ENCODE measurements at places on chromosomes 1 and 21.

DNA sequence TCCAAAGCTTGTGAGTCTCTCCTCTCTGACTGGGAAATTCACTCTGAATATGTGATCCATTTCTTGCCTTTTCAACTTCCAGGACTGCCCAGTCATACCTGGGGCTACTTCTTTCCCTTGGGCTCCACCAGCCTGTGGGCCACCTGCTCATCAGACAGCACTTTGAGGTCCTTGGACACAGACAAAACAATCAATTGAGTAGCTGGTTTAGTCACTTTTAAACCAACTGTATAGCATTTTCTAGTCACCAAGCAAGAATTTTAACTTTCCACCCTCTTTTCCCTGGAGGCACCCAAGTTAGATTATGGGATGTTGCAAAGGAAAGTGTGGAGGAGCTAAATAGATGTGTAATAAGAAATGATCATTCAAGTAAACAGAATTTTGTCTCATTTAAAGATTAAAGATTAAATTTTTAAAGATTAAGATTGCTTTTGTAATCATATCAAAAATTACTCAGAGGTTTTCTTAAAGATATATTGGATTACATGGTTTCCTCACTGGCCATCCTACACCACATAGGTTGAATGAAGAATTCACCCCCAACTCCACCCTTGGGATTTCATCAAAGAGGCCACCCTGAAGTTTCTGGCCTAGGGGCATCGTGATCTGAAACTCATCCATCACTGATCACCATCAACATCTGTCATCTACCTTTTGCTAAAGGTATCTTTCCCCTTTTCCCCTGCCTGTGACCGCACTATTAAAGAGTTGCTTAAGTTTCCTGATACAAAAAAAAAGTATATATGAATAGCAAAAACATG, 219.2 kb upstream of the NR5A2 start:
- DNase-seq: no peak

DNA sequence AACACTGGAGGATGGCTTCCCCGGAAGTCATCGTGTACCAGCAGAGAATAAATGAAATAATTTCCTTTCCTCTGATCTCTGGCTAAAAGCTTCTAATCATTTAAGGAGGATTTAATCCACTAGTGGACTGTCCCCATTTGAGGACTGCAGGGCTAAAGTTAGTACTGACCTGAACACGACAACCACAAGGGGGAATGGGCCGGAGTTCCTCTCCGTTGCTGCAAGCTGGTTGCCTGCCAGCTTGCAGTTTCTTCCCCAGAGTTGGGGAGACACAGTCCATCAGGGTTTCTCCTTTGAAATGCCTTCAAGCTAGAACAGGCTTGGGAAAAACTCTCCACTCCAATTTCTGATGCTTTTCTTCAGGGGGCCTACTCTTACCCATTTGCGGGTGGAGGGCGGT, 35.5 kb upstream of the NPL start:
- DNase-seq: no peak

- DNase-seq: no peak
Observed at GRCh38 chr1:66342707-66343106, 191.2 kb upstream of the SGIP1 start.

- no peak for DNase-seq
Observed at GRCh38 chr1:156959925-156960324, 39.5 kb downstream of the LRRC71 start.

DNA sequence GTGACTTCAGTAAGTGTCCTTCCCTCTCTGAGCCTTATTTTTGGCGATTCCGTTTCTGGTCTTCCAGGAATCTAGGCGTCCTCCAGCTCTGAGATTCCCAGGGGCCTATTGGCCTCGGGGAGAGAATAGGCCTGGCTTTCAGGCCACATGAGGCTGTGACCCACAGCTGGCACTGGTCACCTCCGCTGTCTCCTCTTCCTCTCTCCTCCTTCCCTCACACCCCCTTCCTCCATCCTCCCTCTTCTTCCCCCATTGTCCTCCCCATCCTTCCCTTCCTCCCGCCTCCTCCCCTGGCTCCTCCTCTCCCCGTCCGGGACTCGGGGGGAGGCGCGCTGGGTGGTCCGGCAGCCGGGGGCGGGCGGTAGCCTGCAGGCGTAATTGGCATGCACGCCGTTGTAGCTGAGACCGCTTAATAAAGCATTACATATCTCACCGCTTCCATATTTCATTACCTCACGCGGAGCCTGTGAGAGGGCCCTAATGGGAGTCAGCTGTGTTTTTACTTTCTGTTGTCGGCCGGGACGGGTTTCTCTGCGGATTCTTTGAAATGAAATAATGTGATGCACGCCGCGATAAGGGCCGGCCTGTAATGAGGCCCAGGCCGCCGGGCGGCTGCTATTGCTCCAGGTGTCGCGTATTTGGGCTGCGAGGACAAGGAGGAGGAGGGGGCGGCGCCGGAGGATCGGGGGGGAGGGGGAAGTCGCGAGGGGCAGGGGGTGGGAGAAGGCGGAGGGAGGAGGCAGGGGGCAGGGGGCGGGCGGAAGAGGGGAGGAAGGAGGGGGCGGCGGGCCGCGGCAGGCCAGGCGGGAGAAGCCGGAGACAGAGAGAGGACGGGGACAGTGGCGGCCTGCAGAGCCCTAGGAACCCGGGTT, 95.3 kb downstream of the FOXD2 start:
- DNase-seq: no peak

- DNase-seq: no peak
Observed at GRCh38 chr1:206127336-206127735, 10.1 kb upstream of the AVPR1B start.

DNA sequence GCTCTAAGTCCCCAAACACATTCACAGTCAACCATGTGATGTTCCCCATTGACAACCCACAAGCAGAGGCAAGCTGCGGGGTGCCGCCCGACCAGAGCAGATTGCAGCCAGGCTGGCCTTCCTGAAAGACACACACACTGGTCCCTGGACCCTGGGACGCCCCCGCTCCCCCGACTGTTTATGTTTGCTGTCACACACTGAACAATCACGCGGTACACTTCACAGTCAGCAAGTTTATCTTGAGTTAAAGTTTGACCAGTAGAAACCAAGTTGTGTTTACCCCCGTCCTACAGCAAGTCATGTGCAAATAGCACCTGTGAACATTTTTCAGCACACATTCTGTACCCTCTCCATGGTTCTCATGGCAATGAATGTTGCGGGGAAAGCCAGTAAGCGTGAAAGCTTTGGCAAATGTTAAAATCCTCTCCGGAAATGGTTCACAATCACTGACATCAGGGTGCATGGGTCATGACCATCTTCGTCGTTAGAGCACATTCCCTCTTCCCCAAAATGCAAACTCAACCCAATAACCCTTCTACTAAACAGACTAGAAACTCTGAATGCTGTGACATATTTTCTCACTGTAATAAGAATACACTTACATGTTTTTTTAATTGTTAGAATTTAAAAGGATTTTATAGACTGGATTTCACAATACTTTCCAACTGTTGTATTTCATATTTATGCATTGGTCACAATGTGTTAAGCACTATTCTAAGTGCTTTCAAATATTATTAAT, 33.3 kb upstream of the IRF2BP2 start:
- DNase-seq: no peak

DNA sequence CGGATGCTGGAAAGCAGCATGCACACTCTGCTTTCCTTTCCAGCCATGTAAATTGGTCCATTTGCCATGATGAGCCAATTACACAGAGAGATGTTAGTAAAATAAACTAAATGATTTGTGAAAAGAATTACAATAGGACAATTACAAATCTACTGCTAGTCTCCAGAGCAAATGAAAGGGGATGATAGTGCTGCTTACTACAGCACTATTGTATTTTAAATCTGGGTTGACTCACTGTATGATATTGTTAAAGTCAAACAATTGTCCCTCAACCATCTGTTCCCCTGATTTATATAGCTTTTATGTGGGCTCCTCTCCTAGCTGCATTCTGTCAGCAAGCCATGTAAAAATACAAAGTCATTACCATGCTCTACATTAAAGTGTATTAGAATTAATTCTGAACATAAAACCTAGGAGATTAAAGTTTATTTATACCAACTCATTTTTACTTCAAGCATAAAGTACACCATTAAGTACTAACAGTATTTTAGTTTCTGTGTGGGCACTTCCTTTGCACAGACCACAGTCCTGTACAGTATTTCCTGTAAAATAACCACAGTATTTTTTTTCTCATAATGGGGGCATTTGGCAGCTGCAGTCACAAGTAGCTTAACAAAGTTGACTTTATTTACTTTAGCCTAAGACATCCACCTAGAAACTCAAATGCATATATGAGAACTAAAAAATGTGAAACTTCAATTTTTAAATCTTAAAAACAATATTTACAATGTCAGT, 135.8 kb downstream of the VAV3 start:
- DNase-seq: peak; percentile 59

DNA sequence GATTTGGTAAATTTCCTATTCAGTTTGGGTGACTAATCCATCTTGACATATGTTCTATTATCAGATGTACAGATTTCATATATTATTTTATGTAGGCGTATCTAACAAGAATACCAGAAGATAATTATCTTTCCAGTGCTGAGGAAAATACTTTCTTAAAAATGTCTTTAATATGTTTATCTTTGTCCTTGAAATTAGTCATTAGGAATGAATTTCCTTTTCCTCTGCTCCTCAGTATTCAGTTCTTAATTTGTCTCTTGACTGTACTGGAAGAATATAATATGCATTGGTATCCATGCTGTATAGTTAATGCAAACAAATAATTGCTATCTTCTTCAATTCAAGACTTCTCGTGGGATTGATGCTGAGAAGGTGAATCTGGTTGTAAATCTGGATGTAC, 6.6 kb downstream of the DDX20 start:
- DNase-seq: no peak

DNA sequence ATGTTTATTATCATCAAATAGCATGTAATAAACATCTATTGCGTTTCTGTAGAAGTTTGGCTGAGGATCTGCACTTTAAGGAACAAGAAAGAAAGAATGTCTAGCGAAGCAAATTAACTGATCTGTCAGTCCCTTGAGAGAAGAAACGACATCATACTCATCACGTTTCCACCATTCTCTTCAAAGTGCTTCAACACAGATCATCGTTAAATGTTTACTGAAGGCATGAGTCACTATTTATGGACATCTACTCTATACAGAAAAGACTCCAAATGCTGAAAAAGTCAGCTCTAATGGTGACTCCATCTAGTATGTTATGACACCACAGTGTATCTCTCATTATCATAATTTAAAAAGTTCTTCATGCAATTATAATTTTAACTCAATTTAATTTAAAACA, 369.1 kb downstream of the RGS7 start:
- no peak for DNase-seq

DNA sequence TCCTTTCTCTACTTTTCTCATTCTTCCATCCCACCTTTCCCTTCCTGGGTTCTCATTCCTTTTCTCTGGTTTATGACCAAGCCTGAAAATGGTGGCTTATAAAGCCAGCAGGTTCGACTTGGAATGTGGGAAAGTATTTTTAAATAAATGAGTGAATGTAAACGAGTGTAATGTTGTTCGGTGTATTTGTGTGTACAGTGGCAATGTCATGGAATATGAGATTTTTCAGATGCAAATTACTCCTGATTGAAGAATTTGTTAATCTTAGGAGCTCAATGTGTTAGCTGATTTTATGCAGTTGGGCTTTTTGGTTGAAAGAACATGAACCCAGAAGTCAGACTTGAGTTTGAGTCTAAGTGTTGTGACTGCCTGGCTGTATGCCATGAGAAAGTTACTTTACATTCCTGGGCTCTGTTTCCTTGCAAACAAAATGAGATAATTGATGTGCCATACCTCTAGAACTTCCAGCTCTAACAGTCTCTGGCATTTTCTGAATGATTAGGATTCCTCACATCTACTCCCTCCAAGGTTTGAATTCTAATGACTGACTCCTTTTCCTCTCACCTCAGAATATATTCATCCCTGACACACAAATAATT, 6.6 kb downstream of the SGIP1 start:
- no peak for DNase-seq

DNA sequence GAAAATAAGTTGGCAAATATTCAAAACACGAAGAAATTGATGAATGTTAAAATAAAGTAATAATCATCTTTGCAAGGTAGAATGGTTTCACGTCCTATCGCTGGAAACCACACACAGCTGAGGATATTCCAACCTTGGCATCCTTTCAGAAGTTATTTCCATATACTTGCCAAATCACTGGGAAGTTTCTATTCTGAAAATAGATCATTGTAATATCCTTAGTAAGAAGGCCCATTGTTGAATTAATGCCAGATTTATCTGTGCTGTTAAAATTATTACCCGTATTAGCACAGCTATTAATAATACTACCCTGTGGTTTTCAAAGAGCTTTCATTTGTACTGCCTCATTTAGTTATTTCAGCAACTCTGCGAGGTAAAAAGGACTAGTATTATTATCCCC, 81.1 kb downstream of the OLFM3 start:
- DNase-seq: no peak

DNA sequence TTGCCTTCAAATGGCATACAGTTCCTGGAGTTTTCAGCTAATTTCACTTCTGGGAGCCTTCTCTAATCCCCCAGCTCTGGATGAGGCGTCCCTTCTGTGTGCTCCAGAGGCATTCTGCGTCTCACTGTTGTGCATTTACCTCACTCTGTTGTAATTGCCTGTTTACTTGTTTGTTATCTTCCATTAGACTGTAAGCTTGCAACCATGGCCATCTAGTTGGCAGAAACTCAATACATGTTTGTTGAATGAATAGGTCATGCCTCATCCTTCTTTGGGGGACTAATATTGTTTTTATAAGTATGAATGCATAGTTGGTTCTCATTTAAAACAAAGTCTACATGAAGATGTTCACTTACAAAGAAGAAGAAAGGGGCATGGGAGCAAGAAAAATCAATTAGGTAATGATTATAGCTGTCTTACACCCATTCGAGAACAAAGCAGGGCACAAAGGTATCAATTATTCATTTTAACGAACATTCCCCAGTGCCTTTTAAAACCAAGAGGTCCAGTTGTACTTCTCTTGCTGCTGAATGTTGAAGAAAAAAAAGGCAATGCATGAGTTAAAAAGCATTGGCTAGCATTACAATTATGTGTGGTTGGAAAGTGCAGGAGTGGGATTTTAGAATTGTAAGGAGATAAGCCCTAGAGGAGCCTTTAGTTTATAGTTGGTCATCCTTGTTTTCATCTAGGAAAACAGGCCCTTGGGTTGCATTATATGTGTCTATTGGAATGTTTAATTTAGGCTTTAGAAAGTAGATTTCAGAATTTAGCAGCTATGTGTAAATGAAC, 6.0 kb downstream of the RGL1 start:
- no peak for DNase-seq

DNA sequence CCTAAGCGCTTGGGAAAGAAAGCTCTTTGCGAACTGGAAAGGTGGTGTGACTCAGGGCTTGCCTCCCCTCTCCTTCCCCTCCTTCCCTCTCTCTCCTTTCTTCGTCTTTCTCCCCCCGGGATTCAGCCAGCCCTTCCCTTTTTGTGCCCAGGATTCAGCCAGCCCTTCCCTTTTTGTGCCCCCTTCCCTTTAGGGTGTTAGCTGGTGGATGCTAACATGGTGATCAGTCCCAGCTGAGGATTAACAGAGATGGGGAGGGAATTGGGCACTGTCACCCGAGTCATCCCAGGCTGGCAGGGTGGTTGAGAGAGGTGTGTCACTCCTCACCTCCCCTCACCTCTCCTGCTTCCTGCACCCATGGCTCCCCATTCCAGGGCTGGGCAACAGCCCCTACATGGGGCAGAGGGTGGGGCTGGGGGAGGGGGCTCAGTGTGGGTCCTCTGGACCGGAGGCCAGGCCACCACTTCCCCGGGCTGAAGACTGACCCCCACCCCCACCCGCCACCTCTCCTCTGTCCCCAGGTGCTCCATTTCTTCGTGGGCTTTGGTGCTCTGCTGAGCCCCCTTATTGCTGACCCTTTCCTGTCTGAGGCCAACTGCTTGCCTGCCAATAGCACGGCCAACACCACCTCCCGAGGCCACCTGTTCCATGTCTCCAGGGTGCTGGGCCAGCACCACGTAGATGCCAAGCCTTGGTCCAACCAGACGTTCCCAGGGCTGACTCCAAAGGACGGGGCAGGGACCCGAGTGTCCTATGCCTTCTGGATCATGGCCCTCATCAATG, 51.5 kb downstream of the ELK4 start:
- DNase-seq: no peak
